ENCODE measurements at places on chromosomes 4 and X.

- peak; percentile 21 for DNase-seq
These were observed 15.8 kb upstream of the CLTRN start for GRCh38 chrX:15680401-15680800.

- DNase-seq, result no peak
These were observed 23.5 kb downstream of the INTS6L start for GRCh38 chrX:135543924-135544323.

DNA sequence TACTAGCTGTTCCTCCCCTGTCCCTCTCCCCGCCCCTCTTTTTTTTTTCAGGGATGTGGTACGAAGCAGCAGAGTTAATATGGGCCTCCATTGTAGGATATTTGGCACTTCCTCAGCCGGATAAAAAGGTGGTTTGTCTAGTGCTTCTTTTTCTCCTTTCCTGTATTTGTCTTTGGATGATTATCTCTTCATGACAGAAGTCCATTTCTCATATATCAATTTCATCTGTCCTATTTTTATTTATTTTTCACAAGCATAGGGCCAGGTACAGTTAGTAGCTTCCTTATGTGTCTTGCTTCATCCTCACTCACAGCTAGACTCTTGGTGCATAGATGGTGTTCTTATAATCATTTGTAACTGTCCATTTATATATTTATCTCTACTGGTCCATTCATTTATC, 89.6 kb downstream of the NEUROG2 start:
- no peak for DNase-seq

DNA sequence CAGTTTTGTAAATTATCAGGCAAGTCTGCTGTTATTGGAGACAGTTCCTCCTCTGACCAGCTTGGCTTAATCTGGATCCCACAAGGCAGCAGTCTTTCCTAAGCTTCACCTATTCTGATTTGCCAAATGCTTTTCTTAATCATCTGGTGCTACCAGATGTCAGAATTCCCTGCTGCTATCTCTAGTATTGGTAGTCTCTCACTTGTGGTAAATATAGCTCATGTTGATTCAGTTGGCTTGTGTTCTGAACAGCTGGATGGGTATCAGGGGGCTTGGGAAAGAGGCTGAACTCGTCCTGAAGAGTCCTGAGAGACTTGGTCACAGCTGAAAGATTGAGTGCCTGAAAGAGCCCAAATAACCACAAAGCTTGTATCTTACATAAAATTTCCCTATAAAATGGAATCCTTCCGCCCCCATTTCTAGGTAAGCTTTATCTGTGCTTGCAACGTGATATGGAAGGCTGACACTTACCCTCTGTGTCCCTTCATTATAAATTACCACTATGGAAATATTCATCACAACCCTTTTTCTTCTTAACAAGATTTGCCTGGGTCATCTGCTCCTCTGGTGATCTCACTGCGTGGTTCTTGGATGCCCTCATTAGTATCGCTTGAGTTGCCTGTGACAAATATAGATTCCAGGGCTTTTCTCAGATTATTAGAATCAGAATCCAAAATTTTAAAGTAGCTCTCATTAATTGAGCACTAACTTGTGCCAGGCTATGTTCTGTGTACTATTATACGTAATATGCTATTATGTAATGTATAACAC, 104.1 kb upstream of the GPRIN3 start:
- DNase-seq, result no peak

Measured in GM23248 (cell line).